ENCODE measurements at places on chromosomes 7 and 10.

- no peak for DNase-seq
Measured at GRCh38 chr10:132169766-132170560, 16.8 kb upstream of the DPYSL4 start.

DNA sequence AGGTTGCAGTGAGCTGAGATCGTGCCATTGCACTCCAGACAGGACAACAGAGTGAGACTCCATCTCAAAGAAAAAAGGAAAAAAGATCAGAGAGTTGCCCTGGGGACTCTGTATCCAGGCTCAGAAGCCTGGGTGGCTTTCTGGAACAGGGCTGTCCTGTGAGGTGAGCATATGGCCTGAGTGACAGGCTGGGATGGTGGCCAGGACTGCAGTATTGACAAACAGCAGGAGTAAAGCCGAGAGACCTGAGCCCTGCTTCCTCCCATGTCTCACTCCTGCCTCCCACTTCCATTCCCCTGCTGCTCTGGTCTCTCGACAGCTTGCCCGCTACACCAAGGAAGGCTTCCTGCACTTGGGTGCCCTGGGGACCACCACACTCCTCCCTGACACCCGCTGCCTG, 578.5 kb downstream of the GALNT17 start:
- DNase-seq, result no peak

DNA sequence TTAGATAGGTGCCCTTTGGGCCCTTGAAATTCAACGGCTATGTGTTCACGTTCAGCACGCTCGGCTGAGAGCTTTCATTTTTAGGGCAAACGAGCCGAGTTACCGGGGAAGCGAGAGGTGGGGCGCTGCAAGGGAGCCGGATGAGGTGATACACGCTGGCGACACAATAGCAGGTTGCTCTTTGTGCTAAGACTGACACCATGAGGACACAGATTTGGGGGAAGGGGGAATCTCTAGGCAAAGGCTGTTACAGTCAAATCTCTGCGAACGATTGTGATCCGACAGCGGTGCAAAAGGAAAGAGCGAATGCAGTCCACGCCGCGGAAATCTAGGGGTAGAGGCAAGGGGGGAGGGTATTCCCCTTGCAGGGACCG, 667 bp downstream of the KLLN start:
- DNase-seq, result peak; percentile 26

DNA sequence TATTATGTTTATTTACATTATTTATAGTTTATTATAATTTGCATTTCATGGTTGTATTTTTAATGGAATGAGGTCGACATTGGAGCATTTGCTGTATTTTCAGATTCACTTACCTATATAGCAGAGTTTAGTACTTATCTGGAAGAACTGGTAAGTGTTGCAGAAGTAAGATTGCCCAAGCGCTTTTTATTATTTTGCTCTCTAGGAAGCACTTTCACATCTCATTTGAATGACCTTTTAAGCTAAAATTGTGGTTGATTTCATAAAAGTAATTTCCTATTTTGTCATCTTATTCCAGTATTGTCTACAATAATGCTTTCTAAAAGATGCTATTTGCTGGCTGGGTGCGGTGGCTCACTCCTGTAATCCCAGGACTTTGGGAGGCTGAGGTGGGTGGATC, 28.6 kb downstream of the SEC61A2 start:
- DNase-seq, result no peak

GRCh38 chr10:127115100-127115499, 81.3 kb downstream of the INSYN2A start:
- DNase-seq, result no peak

DNA sequence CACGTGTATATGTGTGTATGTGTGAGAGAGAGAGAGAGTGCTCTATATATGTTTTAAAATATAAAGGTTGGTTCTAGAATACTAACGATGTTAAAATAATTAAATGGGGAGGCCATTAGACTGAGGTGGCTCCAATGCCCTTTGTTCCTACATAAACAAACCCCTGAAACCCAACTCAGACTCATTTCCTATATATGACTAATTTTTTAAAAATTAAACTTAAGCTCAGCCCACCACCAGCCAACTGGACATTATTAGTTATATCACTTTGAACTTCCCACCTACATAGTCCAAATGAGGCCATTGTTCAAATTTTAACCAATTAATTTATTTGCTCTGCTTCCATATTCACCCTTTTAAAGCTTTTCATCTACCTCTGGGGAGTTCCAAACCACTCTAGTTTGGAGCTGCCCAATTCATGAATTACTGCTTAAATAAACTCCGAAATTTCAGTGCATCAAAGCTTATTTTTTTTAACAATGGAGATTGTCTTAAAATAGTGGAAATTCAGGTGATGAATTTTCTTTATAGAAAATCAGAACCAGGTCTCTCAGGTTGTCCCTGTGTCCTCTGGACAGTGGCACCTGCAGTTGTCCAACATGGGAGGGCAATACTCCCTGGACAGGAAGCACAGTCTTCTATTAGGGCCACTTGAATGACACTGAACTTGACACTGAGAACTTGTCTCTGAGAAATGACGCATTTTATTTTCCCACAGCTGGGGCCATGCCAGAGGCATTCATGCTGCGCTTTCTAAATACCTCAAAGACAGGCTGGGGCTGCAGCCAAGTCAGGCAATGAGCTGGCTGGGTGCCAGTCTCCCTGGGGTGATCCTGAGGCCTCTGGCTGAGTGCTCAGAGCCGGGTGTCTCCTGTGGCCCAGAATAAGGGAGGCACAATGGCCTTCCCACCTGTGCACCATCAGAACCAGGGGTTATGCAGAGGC, 109.5 kb upstream of the TMEM72 start:
- DNase-seq, result no peak

- no peak for DNase-seq
Measured at GRCh38 chr7:69764147-69764546, 165.9 kb downstream of the AUTS2 start.

Data from stimulated activated CD4-positive, alpha-beta T cell treated with anti-CD3 and anti-CD28 coated beads, Interleukin-1b, Interleukin-23, amount 100 ng/mL, for 1 hour (primary cell).